A375 (cell line): ENCODE measurements at places on chromosomes 5 and 9. TPM values are rescaled to one million over a fixed set of nuclear protein-coding genes. Genes with fewer than 3 reads are reported as not detected.

Gene SPINK6
- not detected in 2 replicates for total RNA-seq

Gene CMYA5
- 0.21 and 0.30 TPM in 2 replicates for total RNA-seq

Gene SH3GL2
- total RNA-seq: 1.8 and 2.4 TPM in 2 replicates

Gene PKD2L2
- not detected in 2 replicates for total RNA-seq

Gene SETD9
- 9.7 and 10.6 TPM in 2 replicates for total RNA-seq

Gene ENC1
- 20.2 and 24.2 TPM in 2 replicates for total RNA-seq

Gene EIF4E1B
- total RNA-seq: not detected in 2 replicates

Gene PRKAA1
- 151 and 153 TPM in 2 replicates for total RNA-seq

Gene PCDHGA11
- total RNA-seq: 0.30 and 0.96 TPM in 2 replicates

Gene PTBP3
- 13.3 and 17.5 TPM in 2 replicates for total RNA-seq

Gene CDH18
- 0.30 and 0.56 TPM in 2 replicates for total RNA-seq

Gene TRIM36
- 6.3 and 8.8 TPM in 2 replicates for total RNA-seq

Gene CCNI2
- total RNA-seq: 0.19 TPM in 1 of 2 replicates, not detected in the other

Gene GALT
- 24.6 and 32.5 TPM in 2 replicates for total RNA-seq

Gene CD180
- not detected in 2 replicates for total RNA-seq

Gene ZNG1E
- 45.1 and 49.8 TPM in 2 replicates for total RNA-seq

Gene PALM2AKAP2
- 12.2 and 14.0 TPM in 2 replicates for total RNA-seq

Gene GKAP1
- 4.0 and 5.4 TPM in 2 replicates for total RNA-seq

Gene RORB
- 1.2 and 1.3 TPM in 2 replicates for total RNA-seq

Gene RAI14
- 27.1 and 29.9 TPM in 2 replicates for total RNA-seq

Gene FABP6
- total RNA-seq: 14.7 and 18.0 TPM in 2 replicates

Gene ASPN
- total RNA-seq: not detected in 2 replicates

Gene TNFSF8
- total RNA-seq: not detected in 2 replicates

Gene NOXA1
- total RNA-seq: 0.56 and 1.2 TPM in 2 replicates

Gene OTULINL
- total RNA-seq: 1.3 and 1.7 TPM in 2 replicates

Gene FGF1
- total RNA-seq: 2.3 and 3.1 TPM in 2 replicates

Gene IL4
- not detected in 2 replicates for total RNA-seq

Gene GABRA6
- 0.05 TPM in 1 of 2 replicates, not detected in the other for total RNA-seq

Gene ZFP2
- total RNA-seq: 0.05 TPM in 1 of 2 replicates, not detected in the other

Gene CERCAM
- 32.1 and 32.5 TPM in 2 replicates for total RNA-seq

Gene SEMA5A
- 0.08 and 0.13 TPM in 2 replicates for total RNA-seq

Gene CXCL14
- total RNA-seq: 0.11 TPM in 1 of 2 replicates, not detected in the other

Gene SLCO4C1
- total RNA-seq: 0.48 and 0.87 TPM in 2 replicates

Gene SURF6
- total RNA-seq: 56.2 and 62.8 TPM in 2 replicates

Gene PSIP1
- total RNA-seq: 147 and 160 TPM in 2 replicates

Gene PTGS1
- total RNA-seq: 1.1 and 1.6 TPM in 2 replicates

Gene ZNF782
- 8.4 and 8.8 TPM in 2 replicates for total RNA-seq

Gene TAF1L
- 0.04 TPM in 1 of 2 replicates, not detected in the other for total RNA-seq

Gene PCDHGC3
- total RNA-seq: 62.5 and 65.1 TPM in 2 replicates

Gene PPP3R2
- not detected in 2 replicates for total RNA-seq

Gene IL13
- 0.42 TPM in 1 of 2 replicates, not detected in the other for total RNA-seq

Gene GSN
- total RNA-seq: 421 and 430 TPM in 2 replicates

Gene ADRB2
- 11.4 and 17.7 TPM in 2 replicates for total RNA-seq

Gene GRM6
- not detected in 2 replicates for total RNA-seq

Gene KLF4
- 28.1 and 46.7 TPM in 2 replicates for total RNA-seq

Gene FBXW5
- total RNA-seq: 108 and 131 TPM in 2 replicates

Gene KIAA0825
- total RNA-seq: 0.45 TPM in 2 replicates
